Fibroblast of skin of right quadriceps (primary cell): ENCODE measurements at places on chromosomes 3 and 15.

- peak; percentile 96 for DNase-seq
Observed at GRCh38 chr15:70236341-70237086, 138.8 kb upstream of the TLE3 start.

DNA sequence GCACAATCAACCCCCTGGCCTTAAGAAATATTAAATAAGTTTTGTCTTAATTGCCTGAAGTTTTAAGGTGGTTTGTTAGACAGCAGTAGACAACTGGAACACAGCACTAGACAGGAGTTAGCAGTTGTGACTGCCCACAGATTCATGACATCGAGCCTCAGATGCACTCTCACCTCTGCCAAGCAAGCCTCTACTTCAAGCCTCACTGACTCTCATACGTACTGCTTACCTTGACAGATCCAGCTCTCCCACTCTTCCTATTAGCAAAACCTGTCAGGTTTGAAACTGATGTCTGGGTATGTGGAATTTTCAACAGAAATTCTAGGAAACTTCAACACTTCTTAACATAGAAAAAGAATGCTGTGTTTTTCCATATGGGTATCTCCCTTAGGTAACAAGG, 382.9 kb upstream of the DPH6 start:
- no peak for DNase-seq

DNA sequence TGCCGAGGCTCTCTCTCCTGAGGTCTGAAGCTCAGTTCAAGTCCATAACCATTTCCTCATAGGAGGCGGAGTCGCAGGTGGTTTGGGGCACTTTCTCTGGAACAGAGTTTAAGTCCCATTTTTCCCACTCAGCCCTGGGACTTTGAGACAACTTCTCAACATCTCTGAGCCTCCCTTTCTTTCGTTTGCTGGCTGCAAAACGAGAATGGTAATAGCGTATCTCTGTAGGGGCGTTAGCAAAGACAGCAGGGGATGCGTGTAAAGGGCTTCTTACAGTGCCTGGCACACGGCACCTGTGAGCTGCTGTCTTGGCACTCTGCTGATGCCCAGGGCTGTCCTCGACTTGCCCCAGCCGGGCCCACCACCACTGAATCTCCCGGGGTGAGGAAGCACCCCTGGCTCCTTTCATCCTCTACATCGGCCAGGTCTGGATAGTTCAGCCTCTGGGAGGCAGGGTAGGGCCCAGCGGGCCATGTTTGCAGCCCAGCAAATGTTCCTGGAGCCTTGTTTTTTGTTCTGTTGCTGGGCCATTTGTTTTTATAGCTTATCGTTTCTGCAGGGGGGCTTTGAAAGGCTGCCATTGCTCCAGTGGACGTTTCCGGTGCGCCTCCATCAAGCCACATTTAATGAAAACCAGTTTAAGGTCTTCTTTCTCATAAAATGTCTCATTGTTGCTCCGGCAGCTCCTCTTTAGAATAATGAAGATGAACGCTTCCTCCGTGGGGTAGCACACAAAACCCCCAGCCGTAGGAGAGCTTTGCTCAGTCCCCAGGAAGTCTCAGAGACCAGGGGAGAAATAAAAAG, 60.0 kb upstream of the WNT5A start:
- no peak for DNase-seq

DNA sequence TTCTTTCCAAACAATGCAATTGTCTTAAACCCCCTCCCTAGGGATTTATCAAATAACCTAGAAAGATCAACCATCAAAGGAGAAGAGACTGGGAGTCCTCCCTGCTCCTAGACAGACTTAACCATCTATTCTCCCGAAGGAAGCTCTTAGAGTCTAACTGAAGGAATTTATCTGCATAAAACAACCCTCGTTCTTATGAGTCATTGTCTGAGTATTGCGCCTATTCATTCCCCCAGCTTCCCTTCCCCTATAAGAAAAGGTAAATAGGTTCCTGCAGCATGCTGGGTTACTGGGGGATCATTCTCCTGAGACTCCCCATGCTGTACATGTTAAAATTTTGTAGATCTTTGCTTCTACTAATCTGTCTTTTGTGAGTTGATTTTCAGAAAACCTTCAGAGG, 412.7 kb downstream of the OCA2 start:
- peak; percentile 77 for DNase-seq

DNA sequence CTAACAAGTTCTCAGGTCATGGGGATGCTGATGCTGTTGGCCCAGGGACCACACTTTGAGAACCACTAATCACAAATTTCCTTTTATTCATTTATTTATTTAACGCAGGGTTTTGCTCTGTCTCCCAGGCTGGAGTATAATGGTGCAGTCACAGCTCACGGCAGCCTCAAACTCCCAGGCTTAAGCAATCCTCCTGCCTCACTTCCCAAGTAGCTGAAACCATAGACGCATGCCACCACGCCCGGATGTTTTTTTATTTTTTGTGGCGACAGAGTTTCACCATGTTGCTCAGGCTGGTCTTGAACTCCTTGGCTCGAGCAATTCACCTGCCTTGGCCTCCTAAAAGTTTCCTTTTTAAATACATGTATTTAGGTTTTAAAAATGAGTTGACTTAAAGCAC, 20.7 kb upstream of the ISLR2 start:
- no peak for DNase-seq

GRCh38 chr15:77650265-77650664, 17.6 kb upstream of the LINGO1 start:
- DNase-seq, result peak; percentile 27

DNA sequence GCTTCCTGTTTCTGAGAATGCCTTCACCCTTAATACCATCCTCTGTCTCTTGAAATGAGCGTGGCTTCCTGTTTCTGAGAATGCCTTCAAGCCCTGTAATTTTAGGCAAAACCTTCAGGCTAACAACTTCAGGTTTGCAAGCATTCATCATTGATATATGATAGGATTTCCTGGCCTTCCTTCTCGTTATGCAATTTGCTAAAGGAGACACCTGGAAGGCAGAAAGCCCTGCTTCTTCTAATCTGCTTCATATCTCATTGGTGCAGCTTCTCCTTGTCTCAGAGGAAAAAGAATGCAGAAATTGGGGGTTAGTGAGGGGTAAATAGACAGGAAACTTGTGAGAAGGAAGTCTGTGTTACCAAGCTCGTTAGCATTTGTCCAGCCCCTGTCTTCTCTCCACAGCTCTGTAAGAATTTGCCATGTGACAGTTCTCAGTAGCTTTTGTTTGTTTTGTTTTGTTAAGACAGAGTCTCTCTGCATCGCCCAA, 7.3 kb downstream of the ARL6IP5 start:
- no peak for DNase-seq

DNA sequence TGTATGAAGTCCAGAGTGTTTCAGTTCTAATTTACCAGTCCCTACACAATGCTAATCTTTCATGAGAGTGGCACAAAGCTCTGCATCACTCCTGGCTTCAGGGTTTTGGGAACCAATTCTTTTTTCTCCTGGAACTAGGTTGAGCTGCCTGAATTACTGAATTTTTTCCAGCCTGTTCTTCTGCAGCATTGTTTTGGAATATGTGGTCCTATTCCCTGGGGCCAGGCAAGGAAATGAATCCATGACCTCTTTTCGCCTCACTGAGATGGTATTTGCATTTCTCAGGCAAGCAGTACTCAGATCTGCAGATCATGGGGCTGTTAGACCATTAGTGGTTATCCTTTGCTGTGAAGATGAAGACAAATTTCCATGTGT, 25.6 kb upstream of the GPR171 start:
- peak; percentile 84 for DNase-seq

DNA sequence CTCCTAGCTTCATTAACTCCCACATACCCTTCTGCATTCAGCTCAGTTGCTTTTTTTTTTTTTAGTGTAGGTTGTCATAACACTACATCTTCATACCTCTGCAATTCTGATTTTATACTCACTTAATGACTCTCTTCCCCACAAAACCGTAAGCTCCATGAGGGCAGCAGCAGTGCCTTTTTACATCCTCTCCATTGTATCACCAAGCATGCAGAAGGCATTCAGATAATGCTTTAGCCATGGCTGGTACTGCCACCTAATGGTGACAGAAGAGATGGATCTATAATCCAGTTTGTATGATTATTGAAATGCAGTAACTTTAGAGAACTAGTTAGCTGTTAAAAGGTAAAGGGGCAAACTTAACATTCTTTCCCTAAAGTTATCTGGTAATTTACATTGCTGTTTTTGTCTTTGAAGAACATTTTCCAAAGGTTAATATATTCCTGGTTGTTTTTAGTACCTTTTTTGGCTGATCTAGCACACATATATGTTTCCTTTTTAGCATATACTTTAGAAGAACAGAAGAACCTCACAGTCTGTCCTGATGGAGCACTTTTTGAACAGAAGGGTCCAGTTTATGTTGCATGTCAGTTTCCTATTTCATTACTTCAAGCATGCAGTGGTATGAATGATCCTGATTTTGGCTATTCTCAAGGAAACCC, 36.8 kb downstream of the ATP1B3 start:
- peak; percentile 56 for DNase-seq

DNA sequence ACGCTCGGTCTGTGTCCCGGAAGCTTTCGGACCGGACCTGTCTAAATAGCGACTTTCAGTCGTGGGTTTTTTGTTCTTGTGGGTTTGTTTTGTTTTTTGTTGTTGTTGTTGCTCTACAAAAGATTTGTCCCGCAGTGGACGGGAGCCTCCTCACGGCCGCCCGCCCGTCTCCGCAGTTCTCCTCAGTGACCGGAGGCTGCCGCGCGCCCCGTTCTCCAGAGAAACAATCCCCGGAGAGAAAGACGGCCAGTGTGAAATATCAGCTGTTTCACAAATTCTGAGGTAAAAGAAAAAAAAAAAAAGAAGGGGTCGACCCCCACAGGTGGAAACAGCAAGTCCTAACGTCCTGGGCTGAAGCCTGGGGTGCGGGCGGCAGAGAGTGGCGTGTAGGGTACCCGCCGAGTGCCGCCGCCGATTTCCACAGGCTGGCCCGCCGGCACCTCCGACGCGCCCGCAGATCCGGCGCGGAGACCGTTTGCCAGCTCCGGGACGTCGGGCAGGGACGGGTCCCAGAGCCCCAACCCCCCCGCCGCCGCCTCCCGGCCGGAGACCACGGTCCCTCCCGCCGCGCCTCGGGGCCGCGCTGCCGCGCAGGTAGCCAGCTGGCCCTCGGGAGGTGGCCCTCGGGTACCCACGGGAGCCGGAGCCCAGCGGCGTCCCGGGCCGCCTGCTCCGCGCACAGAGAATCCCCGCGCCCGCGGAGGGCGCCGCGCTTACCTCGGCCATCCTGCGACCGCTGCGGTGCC, 478 bp downstream of the BNC1 start:
- DNase-seq, result peak; percentile 31
